Smooth muscle cell of the umbilical artery (primary cell): ENCODE measurements at places on chromosomes 2 and 18. TPM values are rescaled to one million over a fixed set of nuclear protein-coding genes. Genes with fewer than 3 reads are reported as not detected.

CDH19 gene
- not detected in 2 replicates for total RNA-seq

SLC4A3 gene
- total RNA-seq, result 2.7 and 6.6 TPM in 2 replicates

GALR1 gene
- total RNA-seq, result not detected in 2 replicates

CNTNAP5 gene
- not detected in 2 replicates for total RNA-seq

TIMM21 gene
- 29.7 and 37.6 TPM in 2 replicates for total RNA-seq

BBS5 gene
- total RNA-seq, result 4.5 and 5.5 TPM in 2 replicates
